T-cell (primary cell): ENCODE measurements at places on chromosomes 7 and 10.
A peak's percentile ranks its signal among the peaks of the same experiment; 100 is the strongest.

GRCh38 chr7:130379019-130379418 is 1.3 kb upstream of the CPA1 start:
- DNase-seq: no peak

DNA sequence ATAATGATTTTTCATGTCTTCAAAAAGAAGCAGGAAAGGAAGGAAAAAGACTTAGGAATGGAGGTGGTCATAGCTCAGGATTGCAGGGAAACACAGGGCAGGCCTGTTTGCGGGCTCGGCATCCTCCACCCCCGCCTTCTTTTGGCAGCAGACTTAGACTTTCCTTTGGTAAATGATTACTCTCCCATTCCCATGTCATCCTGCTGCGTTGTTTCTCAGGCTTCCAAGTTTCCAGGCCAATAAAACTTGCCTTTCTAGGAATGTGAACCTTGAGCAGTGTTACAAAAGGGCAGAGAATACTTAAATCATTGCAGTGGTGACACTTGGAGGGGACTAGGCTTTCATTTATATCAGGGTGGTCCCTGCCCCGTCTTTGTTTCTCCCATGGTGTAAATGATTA is 34.0 kb upstream of the DGKB start:
- no peak for DNase-seq

- peak; percentile 5 for DNase-seq
Measured at GRCh38 chr7:152674860-152675758, 832 bp downstream of the XRCC2 start.

- DNase-seq: peak; percentile 26
Measured at GRCh38 chr10:46255801-46256747, 30.7 kb upstream of the ANTXRL start.

- no peak for DNase-seq
Measured at GRCh38 chr10:64506963-64507362, 985.8 kb downstream of the REEP3 start.

DNA sequence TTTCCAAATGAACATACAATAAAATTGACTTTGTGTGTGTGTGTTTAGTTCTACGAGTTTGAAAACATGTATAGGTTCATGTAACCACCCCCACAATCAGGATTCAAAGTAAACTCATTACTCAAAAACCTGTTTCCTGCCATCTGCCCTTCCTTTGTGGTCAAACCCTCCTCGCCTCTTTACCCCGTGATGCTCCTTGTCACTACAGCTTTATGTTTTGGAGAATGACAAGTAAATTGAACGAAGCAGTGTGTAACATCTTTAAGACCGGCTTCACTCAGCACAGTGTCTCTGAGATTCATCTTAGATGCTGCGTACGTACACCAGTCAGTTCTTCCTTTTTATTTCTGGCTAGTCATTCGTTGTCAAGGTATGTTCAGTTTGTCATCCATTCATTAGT is 54.6 kb upstream of the MKI67 start:
- DNase-seq: peak; percentile 26

DNA sequence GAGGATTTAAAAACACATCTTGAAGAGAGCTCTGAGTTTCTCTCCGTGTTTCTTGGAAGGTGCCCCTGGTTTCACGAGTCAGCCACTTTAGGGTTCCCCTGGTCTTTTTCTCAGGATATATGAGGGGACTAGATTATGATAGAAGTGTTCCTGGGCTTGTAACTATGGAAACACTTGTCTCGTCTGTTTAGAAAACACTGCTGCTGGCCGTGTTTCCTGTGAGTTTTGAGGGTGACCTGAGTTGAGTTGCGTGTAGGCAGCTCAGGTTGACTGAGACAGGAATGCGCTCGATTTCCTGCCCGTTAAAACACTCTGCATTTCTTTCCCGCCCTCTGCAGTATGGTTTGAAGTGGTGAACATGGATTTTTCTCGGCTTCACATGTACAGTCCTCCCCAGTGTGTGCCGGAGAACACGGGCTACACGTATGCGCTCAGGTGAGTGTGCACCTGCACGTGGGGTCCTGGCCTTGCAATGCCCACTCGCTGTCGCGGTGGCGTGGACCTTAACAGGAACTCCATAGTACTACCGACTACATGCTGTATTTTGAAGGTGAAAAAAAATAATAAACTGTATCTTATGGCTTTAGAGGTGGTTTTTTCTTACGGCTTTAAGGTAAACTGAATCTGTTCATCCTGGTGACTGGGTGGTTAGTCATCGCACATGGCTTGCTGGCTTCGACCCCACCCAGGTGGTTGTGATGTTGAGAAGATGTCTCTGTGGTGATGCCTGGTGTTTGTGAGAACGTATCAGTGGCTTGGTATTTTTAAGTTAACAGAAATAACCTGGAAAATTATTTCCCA is at the start of gene SUN1:
Gene SUN1, plus strand, starts transcription at position 310 of the 801 bp plus-strand sequence. Its CDS starts 49 bp downstream, at position 359.
- peak; percentile 46 for DNase-seq

DNA sequence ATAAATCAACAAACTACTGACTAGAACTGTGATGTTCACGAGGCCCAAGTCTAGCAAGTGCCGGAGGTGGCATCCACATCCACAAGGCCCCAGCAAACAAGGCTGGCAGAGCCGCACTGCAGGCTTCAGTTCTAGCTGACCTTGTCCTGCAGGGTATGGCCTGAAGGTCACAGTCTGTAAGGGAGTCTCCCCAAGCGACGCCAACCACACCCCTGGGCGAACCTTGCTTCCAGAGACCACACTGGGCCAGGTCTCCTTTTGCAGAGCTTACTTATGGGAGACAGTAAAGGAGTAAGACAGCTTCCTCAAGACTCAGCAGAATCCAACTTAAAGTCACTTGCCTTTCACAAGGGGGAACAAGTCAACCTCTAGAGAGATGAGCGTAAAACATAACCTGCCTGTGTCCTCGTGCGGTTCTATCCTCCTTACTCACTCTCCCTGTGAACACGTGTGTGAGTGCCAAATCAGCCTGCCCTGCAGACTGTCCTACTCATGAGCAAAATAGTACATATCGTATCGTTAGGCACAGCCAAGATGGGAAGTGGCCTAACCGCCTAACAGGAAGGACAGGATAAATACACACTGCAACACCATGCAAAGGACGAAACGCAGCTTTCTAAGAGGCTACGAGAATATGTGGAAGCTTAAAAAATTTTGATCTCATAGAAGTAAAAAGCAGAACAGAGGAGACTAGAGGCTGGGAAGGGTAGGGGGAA is 22.7 kb downstream of the FAM53B start:
- no peak for DNase-seq

DNA sequence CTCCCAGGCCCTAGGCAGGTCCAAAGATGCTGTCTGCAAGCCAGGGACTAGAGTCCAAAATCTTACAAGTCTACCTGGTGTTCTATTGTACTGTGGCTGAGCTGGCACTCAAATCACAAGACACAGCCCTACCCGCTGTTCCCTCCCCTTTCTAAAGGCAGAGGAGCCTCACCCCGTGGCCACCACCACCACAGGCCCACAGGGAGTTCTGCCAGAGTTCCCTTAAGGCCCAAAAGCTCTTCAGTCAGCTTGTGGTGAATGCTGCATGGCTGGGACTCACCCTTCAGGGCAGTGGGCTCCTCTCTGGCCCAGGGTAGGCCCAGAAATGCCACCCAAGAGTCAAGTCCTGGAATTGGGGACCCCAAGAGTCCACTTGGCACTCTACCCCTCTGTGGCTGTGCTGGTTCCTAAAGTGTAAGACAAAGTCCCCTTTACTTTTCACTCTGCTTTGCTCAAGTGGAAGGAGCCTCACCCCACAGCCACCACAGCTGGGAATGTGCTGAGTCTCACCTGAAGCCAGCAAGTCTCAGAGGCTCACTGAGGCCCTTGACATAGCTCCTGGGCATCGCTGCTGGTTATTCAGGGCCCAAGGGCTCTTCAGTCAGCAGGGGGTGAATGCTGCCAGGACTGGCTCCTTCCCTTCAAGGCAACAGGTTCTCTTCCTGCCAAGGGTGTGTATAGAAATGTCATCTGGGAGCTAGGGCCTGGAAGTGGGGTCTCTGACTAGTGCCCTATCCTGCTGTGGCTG is 48.8 kb upstream of the PSAP start:
- no peak for DNase-seq

- no peak for DNase-seq
Measured at GRCh38 chr7:42611289-42611928, 300.5 kb downstream of the C7orf25 start.

DNA sequence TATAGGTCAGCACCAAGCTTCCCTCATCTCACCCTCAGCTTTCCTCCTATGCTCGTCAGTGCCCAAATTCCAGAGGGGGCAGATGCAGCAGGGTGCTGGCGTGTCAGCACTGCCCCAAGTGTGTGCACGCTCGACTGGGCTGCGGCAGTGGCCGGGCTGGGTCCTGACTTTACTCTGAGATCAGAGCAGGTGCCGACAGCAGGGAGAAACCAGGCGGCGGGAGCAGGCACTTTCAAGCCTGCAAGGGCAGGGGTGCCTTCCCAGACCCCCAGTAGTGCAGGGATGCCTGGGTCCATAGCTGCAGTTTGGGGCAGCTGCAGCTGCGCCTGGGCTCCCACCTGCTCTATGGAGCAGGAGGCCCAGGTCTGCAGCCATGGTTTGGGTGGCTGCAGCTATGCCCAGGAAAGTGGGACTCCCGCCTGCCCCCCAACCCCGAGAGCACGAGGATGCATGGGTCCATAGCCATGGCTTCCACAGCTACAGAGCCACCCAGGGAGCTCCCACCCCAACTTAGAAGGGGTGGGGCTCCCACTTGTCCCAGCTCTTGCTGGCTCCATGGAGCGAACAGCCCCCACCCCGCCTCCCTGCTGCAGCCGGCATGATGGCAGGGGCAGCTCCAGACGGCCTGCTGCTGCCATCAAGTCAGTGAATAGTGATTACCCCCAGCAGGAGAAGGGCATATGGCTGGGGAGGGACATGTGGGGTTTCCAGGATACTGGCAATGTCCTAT is 199.2 kb upstream of the KMT2E start:
- no peak for DNase-seq

- DNase-seq: no peak
Measured at GRCh38 chr7:67620216-67620933, 623.7 kb downstream of the TYW1 start.

DNA sequence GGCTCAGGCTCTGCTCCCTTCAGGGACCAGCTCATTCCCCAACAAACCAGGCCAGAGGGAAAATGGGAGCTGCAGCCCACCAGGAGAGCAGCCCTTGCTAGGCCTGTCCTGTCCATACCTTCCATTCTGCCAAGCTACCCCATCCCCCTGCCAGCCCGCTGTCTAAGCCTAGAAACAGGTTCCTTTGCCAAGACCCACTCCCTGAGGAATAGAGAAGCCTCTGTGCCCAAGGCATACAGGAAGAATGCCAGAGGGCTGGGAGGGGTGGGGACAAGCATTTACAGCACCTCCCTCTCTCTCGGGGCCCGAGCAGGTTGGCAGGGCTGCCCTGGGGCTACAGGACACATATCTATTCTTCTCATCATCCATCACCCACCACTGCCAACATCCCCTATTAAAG is 178.3 kb downstream of the GRID1 start:
- DNase-seq: no peak

- no peak for DNase-seq
Measured at GRCh38 chr7:103343332-103343731, 1.2 kb downstream of the DNAJC2 start.

DNA sequence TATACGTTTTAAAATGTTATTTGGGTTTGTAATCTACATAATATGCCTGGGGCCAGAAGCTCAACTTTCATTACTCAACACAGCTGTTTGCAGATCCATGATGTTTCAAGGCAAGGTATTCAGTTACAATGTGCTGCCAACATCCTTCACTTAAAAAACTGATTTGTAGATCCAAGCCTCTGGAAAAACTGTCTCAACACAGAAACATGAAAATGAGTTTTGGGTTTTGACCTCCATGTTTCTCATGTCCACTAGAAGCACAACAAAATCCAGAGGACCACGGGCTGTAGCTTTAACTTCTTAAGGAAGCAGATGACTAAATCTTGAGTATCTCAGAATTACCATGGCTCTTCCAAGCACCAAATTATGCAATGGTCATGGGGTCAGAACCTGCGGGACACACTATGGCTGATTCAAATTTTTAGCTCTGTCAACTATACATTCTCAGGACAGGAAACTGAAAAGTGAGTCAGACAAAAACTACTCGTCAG is 247.1 kb upstream of the GRB10 start:
- DNase-seq: no peak

DNA sequence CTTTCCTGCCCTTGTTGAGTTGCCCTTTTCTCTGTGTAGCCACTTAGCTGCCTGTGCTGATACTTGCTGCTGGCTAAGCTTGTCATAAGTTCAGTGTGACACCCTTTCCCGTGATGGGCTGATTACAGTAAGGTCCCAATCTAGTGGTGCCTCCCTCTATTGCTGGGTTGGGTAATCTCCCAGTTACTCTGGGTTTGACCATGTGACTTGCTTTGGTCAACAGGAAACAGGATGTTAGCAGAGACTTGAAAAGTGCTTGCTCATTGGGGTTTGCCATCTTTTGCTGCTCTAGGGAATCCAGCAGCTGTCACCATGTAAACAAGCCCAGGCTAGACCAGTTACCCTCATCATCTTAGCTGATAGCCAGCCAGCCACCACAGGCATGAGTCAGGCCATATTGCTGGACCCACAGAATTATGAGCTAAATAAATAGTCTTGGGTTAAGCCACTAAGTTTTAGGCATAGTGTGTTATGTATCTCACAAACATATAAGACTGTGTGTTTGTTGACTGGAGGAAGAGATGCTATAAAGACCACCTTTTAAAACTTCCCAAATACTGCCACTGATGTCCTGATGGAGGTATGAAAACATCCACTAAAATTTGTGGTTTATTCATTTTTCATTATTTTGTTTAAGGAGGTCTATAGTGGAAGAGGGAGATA is 4.0 kb upstream of the LEP start:
- DNase-seq: peak; percentile 28

- no peak for DNase-seq
Measured at GRCh38 chr10:73891540-73891939, 17.2 kb upstream of the CAMK2G start.

DNA sequence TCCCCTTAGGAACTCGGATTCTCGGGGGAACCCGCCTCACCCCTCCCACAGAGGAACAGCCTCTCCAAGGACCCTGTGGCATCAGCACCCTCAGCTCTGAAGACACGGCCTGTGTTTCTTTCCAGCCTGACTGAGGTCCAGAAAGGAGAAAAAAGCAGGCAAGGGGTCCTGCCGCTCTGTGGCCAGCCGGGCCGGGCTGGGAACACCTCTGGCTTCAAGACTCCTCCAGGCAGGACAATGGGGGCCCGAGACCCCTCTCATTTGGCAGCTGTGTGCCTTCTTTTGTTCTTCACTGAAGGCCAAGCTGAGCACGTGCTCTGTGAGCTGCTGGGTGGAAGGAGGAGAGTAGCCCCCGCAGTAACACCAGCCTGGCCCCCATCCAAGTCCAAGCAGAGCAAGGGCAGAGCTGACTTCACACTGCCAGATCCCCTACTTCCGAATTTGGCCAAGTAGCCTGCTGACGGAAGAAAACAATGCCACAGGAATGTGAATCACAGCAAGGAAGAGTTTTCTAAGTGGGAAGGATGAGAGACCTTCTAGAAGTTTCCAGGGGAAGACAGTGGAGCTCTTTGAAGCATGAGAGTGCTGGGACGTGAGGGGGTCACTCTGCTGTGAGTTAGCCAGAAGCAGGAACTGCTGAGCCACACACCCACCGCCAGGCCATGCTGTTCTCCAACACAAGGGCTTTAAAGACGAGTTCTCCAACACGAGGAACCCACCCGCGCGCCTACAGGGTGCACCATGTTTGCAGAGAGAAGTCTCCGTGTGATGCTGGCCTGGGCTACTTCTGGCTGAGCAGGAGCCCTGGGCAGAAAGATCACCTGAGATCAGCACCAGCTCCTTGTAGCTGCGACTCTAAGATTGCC is 3.1 kb downstream of the CNPY1 start:
- no peak for DNase-seq
